ENCODE measurements at places on chromosomes 1 and 21.

DNA sequence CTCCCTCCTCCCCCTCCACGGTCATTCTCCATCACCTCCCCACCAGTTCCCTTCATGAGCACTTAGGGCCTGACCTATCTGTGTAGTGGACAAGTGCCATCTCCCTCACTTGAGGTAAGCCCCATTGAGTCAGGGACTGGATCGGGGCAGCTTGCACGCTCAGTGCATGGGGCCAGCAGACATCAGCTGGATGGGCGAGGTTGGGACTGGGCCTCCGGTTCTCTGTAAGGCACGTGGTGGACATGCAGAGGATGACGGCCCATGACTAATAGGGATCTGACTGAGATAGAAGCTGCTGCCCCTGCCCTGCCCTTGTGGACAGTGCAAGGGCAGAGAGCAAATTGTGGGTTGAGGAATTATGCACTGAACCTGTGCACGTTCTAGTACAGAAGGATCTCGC, 120.4 kb upstream of the C1orf174 start:
- DNase-seq = no peak

GRCh38 chr1:18539171-18539570, 58.4 kb downstream of the KLHDC7A start:
- no peak for DNase-seq

DNA sequence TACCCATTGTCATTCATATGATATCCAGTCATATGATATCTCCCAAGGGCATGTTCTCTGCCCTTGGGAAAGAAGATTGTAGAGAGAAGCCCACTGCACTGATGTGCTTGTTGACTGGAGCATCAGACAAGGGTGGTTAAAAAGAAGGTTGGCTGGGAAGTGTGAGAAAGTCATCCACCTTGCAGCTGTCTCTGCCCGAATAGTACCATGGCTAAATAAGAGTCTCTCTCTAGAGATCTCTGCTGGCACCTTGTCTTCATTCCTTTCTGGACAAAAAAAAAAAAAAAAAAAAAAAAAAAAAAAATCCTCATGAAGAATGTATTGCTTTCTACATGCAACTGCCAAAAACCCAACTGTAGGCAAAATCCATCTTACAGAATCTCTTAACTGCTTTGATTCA, 349.7 kb upstream of the ESRRG start:
- no peak for DNase-seq

GRCh38 chr1:200365897-200366426, 43.9 kb downstream of the ZNF281 start:
- no peak for DNase-seq

DNA sequence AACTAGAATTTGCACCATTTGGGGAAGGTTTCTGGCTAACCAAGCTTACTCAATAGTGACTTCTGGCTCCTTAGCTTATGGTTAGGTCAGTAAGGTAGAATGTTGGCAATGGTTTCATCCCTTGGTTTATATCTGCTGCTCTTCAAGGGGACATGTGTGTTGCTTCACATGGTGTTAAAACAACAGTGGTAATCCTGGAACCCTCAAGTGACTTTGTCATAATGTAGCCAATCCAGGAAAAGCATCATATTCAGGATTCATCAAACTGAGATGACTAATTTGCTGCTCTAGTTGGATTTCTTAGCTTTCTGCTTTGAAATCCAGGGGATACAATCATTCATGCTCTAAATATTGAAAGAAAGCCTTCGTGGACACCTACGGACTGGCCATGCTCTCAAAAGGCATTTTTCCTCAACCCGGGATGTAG, 108.7 kb downstream of the RGL1 start:
- no peak for DNase-seq

GRCh38 chr1:166910396-166910994, 34.4 kb upstream of the TADA1 start:
- peak; percentile 43 for DNase-seq

DNA sequence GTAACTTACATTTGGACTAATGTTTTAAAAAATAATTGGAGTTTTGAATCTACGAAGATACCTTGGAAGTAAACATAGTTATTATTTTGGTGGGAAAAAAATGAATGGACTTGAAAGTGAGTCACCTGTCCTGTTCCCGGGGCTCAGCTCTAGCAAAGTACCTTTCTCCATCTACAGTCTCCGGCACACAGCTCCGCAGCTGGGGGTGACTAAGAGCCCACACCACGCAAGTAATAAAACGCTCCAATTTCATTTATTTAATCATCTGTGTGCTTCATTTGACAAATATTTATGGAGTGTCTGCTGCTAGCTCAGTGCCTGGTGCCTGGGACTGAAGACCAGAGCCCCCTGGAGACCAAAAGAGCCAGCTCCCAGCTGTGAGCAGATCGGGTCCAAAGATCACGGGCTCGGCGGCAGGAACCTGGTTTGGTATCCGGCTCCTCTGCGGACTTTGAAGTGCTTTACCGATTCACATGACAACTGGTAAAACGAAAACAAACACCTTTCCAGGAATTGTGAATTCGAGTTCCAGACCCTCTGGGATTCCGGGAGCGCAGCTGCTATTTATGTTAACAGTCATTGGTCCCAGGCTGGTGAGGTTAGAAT, 1.7 kb upstream of the RIPK4 start:
- DNase-seq = no peak

DNA sequence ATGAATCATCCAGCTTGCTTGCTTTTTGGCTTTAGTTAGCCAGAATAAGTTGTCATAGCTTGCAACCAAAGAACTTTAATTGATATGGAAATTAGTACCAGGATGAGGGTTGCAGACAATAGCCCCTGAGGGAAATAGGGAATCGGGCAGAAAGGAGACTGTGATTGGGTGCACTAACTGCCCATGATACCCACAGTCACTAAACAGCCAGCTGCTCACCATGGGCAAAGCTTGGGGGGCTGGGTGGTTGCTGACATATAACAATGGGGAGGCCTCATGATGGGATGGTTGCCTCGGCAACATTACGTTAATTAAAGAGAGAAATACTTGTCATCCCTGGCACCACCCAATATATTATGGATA, 17.8 kb upstream of the PLA2G2E start:
- no peak for DNase-seq

GRCh38 chr1:3690282-3691065, 38.2 kb downstream of the TP73 start:
- DNase-seq = no peak

DNA sequence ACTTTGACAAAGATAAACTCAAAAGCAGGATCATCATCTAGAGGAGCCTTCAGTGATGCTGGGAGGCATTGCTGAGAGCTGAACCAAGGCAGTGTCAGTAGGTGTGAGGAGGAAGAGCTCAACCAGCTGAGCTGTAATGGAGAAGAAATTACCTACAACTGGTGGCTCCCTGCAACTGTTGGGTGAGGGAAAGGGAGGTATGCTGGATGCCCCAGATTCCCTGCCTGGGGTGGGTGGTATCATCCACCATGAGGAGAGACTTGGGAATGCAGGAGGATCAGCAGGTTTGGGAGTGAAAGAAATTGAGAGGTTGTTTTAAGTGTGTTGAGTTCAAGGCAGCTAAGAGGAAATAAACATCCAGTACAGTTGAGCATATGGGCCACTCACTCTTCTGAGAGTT, 199.8 kb downstream of the DNM3 start:
- no peak for DNase-seq

GRCh38 chr1:169869426-169869825, 24.3 kb downstream of the SCYL3 start:
- DNase-seq = no peak

DNA sequence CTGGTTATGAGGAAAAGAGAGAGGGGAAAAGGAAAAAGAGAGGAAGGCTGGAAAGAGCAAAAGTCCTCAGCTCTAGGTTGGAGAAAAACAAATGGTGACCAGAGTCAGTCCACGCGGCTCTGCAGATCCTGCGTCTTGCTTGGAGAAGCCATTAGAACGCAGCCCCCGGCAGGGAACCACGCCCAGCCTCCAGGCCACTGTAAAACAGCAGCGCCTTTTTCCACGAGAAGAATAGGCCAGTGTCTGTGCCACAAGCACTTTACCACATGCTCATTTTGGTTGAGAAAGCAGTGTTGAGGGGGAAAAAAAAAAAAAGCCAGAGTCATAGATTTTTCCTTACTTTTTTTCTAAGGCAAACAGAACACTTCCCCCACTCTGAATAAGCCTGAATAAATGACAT, 846.9 kb upstream of the ADAMTS5 start:
- DNase-seq = no peak

- no peak for DNase-seq
Measured at GRCh38 chr1:12171206-12172041, 4.6 kb downstream of the TNFRSF1B start.

- no peak for DNase-seq
Measured at GRCh38 chr1:50427818-50428779, 4.9 kb upstream of the DMRTA2 start.

DNA sequence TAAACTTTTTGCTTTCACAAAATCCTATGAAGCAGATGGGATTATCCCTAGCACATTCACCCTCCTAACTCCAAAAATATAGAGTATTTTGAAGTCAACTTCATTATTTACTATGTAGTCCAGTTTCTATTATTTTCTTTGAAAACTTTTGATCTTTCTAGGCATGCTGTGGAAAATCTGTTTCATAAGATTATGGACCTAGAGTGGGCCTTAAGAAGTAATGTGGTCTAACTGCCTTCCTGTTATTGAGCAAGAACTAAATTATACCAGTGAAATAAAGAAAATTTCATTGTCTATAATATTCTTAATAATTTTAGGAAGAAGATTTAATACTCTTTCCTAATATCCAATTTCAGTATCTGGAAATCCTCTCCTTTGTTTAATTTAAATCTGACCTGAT, 58.1 kb downstream of the PRKACB start:
- no peak for DNase-seq

DNA sequence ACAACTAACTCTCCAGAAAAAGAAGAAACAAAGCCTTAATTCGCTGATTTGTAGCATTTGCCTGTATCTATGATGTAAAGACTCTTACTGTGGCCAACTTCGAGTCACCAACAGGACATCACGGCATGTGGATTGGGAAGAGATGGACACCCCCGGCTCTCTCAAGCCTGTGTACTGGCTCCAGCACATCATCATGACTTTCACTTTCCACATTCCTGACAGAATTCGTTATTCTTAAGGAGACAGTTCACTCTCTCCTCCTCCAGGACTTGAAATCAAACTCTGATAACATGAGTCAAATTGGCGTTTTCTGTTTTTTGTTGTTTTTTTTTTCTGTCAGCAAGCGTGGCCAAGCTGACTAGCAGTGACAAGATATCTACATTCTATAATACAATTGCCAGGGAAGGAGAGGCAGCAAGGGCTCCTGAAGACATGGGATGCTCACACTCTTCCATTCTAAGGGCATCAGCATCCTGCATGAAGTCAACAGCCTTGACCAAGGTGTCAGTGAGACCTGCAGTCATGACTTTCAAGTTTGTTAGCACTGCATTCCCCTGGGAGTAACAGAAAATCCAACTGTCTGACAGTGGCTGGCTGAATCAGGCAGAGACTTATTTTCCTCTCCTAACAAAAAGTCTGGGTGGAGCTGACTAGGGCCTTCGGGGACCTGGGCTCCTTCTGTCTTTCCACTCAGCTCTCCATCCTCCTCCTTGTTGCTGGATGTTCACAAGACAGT, 13.3 kb upstream of the TRAF3IP3 start:
- no peak for DNase-seq

- DNase-seq = no peak
Measured at GRCh38 chr1:223667484-223668182, 2.1 kb upstream of the CAPN8 start.

DNA sequence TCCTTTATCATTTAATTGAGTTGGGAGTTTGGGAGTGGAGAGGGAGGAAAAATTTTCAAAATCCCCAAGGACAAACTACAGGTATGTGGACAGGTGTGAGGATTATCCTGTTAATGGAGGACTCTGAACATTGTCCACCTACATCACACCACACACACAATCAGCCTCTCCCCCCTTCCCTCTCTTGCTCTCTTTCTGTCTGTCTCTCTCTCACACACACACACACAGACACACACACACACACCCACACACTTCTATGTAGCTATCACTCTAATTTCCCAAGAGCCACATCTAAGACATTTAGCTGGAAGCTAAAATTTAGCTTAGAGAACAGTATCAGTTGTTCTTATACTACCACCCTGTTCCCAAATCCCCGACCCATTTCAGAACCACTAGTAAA, 1.5 kb downstream of the S100A8 start:
- DNase-seq = no peak

DNA sequence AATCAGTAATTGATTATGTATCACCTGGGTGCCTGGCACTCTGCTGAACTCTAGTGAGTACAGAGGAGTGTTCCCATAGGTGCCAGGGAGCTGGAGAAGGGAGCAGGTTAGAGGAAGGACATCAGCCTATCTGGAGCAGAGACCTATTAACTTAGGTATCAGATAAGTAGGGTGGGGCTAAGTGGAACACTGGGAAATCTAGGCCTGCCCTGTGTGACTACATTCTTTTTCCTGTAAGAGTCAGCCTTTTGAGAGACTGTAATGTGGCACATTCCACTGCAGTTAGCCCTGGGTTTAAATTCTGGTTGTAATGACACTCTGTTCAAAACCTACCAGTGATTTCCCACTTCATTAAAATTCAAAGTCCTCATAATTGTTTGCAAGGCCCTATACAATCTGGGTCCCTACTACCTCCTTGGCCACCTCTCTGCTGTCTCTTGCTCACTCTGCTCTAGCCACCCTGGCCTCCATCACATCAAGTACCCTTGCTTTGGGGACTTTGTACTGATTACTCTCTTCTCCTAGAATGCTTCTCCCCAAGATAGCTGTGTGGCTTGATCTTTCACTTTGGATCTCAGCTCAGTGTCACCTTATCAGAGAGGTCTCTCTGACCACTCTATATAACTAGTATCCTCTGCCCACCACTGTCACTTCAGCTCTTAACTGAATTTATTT, 12.9 kb downstream of the STX12 start:
- no peak for DNase-seq

DNA sequence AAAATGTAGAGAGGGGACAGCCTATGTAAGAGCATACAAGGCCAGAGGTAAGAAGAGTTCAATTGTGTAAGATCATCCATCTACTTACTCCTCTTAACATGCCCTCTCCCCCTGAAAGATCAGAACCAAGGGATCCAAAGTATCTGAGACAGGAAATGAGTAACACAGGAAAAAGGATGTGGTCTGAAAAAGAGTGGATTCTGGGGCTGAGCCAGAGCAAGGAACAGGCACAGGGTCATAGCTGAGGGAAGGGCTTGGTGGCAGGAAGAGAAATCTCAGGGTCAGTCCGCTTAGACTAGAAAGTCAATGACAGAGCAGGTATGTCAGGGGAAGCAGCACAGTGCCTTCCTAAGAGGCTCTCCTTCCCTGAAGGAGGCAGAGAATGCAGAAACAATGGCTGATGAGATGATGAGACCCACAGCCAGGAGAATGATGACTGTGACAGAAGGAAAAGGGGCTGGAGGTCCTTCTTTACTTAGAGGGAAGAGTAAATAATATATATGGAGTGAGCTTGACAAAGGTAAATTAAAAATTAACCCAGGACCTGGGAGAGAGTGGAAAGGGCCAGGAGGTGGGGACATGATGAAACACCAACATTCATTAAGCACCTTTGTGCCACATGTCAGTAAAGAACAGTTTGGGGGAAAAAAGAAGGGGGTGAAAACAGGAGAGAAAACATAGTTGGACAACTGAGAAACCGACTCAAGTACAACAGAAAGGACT, 26.2 kb upstream of the A3GALT2 start:
- no peak for DNase-seq
